Right atrium auricular region (tissue), 2 donors: ENCODE measurements at places on chromosomes 16 and 17.

- H3K36me3 ChIP-seq = no peaks in the 10 kb centered on the region
- H3K4me1 ChIP-seq = no peaks in the 10 kb centered on the region
- H3K4me3 ChIP-seq = no peak overlapping the region
These were observed 656.1 kb upstream of the SOX9 start for GRCh38 chr17:71464751-71465150.

- no peaks in the 10 kb centered on the region for H3K4me1 ChIP-seq
- no peak for DNase-seq
- no peak overlapping the region for H3K4me3 ChIP-seq
- no peaks in the 10 kb centered on the region for H3K27me3 ChIP-seq
- H3K27ac ChIP-seq = no peak overlapping the region
These were observed 89.4 kb downstream of the KIF2B start for GRCh38 chr17:53912117-53912516.

DNA sequence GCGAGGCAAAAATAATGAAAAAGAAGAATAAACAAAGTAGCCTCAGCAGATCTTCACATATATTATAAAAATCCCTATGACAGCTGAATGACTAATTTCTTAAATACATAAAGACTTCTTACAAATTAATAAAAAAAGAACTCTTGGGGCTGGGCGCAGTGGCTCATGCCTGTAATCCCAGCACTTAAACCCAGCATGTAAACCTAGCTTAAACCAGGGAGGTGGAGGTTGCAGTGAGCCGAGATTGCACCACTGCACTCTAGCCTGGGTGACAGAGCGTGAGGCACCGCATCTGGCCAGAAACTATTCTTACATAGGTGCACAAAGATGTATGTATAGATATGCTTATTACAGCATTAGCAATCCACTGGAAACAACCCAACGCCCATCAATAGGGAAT is 27.7 kb downstream of the C17orf100 start:
- DNase-seq = no peak
- H3K4me3 ChIP-seq = no peak overlapping the region
- H3K27me3 ChIP-seq = no peaks in the 10 kb centered on the region

DNA sequence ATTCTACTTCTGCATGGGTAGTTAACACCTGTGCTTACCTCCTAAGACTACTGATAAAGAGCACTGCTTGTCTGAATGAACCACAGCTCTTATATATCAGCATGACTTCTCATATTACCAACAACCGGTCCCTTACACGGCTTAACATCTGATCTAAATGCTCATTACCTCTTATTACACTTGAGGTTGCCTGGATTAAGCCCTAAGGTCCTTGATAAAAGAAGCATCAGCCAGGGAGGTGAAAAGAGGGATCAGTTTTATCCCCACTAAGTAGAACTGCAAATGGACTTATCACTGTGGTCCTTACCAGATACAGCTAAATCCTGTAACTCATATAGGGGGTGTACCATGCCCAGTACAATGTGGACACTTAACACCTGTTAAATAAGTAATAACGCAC is 8.2 kb upstream of the RSKR start:
- H3K36me3 ChIP-seq = peaks cover 66% of the 10 kb centered on the region
- no peak for DNase-seq
- no peak overlapping the region for H3K27ac ChIP-seq
- no peaks in the 10 kb centered on the region for H3K27me3 ChIP-seq
- H3K4me1 ChIP-seq = peaks cover 6% of the 10 kb centered on the region
- H3K4me3 ChIP-seq = no peak overlapping the region

DNA sequence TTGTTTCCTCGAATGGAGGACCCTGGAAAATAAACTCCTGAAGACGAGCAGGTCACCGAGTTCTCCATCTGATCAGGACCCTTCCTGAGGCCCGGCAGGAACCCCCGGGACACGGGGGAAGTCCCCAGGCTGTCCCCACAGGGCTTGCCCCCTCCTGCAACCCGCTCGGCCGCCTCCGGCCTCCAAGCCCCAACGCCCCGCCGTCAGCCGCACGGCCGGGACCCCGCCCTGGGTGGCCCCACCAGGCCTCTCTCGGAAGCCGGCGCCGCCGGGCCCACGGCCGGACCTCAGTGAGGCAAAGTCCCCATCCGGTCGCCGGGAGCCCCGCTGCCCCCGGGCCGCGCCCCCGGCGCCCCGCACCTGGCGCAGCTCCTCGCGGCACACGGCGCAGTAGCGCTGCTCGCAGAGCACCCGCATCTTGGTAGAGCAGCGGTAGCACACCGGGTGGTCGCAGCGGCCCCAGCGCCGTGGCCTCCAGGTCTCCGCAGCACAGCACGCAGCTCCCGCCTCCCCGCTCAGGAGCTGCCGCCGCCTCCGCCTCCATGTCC is 383 bp downstream of the ZNF598 start:
- DNase-seq = no peak
- H3K36me3 ChIP-seq = no peaks in the 10 kb centered on the region
- H3K4me1 ChIP-seq = no peaks in the 10 kb centered on the region
- no peaks in the 10 kb centered on the region for H3K27me3 ChIP-seq
- peak overlapping the region; percentile 91 for H3K27ac ChIP-seq
- peak overlapping the region; percentile 92 for H3K4me3 ChIP-seq
